GM10248 (cell line): ENCODE measurements at places on chromosomes 5 and 9.
A peak's percentile ranks its signal among the peaks of the same experiment; 100 is the strongest.

- DNase-seq, result peak; percentile 35
These were observed 26.2 kb downstream of the CARNMT1 start for GRCh38 chr9:75001719-75002421.

- DNase-seq, result no peak
These were observed 197.5 kb downstream of the MAPKAP1 start for GRCh38 chr9:125509476-125509875.

- no peak for DNase-seq
These were observed 117.1 kb downstream of the DAB2IP start for GRCh38 chr9:121768416-121769015.

GRCh38 chr9:36847781-36848673 lies 186.0 kb downstream of the PAX5 start:
- no peak for DNase-seq

DNA sequence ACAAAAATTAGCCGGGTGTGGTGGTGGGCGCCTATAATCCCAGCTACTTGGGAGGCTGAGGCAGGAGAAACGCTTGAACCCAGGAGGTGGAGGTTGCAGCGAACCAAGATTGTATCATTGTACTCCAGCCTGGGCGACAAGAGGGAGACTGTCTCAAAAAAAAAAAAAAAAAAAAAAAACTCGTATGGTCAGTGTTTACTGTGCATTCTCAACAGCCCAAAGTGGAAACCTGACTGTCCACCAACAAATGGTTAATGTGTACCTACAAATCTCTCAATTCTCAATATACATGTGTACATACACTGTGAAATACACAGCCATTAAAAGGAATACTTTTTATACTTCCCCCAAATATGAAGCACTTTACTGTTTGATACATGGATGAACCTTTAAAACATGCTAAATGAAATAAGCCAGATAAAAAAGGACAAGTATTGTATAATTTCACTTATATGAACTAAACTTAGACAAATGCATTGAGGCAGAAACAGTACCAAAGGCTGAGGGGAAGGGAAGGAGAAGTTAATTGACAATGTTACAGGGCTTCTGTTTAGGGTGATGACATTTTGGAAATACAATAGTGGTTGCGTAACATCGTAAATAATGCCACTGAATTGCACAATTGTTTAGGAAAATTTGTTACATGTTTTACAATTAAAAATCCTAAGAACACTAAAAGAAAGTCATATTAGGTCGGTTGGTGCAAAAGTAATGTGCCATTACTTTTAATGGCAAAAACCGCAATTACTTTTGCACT lies 16.5 kb downstream of the DNAJA1 start:
- no peak for DNase-seq

- no peak for DNase-seq
These were observed 67.0 kb upstream of the NEK6 start for GRCh38 chr9:124190761-124191160.

DNA sequence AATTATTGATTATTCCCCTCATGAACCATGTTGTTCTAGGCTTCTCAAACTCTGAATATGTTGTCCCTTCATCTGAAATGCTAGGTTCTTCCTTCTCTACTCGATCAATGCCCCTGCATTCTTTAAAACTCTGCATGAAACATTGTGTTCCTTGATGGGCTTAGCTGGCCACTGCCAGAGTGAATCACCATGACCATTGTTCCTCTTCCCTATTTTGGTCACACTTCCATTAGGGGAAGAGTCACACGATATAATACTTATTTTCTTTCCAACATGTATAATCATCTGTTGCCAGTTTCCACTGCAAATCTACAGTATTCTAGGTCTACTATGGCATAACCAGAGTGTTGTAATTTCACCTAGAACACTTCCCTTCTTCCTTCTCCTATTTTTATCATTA lies 247.9 kb downstream of the TRPM3 start:
- DNase-seq, result no peak

GRCh38 chr5:91293131-91293530 lies 90.0 kb downstream of the ARRDC3 start:
- no peak for DNase-seq

DNA sequence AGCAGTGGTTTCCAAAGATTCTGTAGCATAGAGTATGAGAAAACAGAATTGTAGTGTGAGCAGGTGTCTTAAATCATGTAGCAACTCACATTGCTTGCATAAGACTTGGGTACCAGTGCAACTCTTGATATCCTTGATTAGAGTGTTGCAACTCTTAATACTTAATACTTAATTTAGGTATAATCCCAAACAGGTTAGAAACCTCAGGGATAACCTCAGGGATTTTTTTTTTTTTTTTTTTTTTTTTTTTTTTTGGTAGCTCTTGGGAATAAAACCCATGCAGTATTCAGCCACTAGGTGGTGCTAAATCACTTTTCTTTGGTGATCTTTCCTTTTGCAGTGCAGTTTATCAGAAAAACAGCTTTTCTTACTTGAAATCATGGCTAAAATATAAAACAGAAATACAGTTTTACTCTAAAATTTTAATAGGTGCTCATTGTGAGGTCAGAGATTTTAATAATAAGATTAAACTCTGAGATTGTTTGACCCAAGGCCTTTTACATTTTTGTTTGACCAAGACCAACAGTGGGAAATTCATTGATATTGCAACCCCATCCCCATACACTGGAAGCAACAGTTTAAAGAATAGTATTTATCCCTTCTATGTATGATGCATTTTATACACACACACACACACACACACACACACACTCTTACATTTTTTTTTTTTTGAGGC lies 55.3 kb downstream of the ERAP1 start:
- DNase-seq, result peak; percentile 38

DNA sequence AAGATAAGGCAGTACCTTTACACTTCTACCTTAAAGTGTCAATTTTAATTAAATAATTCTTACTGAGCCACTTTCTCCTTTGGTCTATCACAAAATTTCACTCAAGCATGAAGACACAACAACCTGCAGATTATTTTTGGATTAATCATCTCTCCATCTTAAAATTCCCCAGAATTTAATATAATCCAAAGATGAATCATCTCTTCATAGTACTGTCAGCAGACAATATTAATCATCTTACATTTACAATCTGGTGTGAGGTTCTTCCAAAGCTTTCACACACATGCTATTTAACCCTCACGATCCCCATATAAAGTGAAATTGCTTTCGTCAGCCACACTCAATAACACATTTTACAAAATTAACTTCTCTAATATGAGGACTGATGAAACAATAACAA lies 43.0 kb downstream of the LHFPL2 start:
- no peak for DNase-seq

GRCh38 chr5:170297589-170298462 lies at the start of gene LCP2:
TSS of gene LCP2 (minus strand) at chr5:170297777. CDS start at chr5:170297611, 166 bp downstream.
- DNase-seq, result peak; percentile 46

GRCh38 chr9:14924230-14925219 lies 14.3 kb upstream of the FREM1 start:
- DNase-seq, result no peak

DNA sequence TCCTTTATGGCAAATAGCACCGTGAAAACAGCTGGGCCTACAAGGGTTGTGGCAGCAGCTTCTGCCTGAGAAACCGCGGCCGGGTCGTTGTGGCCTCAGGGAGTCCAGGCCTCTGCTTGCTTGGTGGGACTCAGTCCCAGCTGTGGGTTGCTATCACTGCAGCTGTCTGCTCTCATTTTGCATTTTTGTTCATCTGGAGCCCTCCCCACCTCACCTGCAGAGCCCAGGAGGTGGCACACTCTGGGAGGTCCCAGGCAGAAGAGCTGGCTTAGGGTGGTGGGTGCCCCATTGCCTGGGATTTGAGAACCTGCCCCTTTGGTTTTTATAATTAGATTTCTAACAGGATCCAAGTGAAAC lies 138.4 kb downstream of the GADD45G start:
- DNase-seq, result peak; percentile 45

- no peak for DNase-seq
These were observed 24.7 kb downstream of the GOLGA2 start for GRCh38 chr9:128250839-128251731.

DNA sequence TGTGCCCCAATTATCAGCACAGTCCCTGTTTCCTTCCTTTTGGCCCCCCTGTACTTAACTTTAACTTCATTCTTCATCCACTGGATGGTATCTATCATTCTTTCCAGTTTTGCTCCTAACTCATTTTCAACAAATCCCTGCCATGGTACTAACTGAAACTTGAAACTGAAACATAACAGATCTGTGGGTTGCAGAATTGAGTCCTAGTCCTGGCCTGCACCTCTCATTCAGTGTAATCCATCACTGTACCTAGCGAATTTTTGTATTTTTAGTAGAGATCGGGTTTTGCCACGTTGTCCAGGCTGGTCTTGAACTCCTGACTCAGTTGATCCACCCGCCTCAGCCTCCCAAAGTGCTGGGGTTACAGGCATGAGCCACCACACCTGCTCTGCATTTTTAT lies 15.3 kb upstream of the PIK3R1 start:
- no peak for DNase-seq

DNA sequence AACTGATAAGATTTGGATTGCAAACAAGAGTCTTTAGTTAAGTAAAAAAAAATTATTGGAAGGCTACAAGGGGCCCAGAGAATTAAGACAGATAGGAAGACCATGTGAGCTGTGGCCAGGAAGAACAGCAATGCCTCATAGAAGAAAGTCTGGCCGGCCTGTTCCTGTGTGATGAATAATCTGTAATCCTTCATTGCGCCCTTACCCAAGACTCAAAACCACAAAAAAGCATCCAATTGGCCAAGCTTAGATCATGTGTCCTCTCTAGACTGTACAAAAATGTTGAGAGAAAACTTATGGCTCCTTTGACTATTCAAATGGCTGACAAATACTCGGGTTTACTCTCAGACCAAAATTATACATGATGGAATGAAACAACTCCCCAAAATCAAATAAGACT lies 1383.5 kb downstream of the PTPRD start:
- DNase-seq, result no peak

- no peak for DNase-seq
These were observed 685 bp upstream of the NIPSNAP3A start for GRCh38 chr9:104746798-104747197.

GRCh38 chr9:7009065-7009464 lies 251.3 kb downstream of the KDM4C start:
- DNase-seq, result no peak

DNA sequence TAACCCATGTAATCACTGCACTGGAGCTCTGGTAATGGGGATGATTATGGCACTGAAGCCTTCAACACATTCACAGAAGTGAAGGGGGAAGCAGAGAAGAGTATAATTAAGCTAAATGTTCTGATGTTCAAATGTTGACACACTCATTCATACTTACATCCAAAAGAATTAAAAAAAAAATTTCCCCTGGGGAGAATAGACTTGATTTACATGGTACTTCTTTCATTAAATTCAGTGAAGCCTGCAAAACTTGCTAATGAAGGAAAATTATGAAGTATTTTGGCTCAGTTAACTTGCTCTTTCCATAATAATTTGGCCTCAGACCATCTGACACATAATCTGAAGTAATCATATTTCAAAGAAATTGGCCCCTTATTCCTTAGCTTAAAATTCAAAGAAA lies 428.8 kb downstream of the SH3GL2 start:
- no peak for DNase-seq

DNA sequence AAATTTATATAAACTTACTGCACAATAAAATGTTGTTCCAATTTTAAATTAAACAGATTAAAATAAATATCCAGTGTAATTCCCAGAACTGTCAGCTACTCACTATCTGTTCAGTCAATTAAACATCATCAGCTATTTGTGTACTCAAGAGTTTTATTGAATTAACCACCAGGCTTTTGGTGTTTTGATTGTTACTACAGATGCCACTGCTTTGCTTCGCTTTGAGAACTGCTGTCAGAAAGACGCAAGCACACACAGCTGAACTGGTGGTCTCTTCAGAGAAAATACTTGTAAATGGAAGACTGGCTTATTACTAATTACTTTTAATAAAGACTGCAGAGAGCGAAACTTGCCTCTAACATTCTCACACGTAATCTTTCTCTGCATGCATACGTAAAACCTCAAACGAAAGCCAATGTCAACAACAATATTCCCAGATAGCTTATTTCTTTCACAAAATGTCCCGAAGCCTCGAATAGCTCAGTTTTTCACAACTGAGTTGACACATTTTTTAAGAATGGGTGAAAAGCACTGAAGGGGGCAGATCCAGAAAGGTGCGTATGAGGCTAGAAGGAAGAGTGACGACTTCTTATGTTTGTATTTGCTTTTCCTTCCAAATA lies 259.6 kb upstream of the RPS23 start:
- no peak for DNase-seq

DNA sequence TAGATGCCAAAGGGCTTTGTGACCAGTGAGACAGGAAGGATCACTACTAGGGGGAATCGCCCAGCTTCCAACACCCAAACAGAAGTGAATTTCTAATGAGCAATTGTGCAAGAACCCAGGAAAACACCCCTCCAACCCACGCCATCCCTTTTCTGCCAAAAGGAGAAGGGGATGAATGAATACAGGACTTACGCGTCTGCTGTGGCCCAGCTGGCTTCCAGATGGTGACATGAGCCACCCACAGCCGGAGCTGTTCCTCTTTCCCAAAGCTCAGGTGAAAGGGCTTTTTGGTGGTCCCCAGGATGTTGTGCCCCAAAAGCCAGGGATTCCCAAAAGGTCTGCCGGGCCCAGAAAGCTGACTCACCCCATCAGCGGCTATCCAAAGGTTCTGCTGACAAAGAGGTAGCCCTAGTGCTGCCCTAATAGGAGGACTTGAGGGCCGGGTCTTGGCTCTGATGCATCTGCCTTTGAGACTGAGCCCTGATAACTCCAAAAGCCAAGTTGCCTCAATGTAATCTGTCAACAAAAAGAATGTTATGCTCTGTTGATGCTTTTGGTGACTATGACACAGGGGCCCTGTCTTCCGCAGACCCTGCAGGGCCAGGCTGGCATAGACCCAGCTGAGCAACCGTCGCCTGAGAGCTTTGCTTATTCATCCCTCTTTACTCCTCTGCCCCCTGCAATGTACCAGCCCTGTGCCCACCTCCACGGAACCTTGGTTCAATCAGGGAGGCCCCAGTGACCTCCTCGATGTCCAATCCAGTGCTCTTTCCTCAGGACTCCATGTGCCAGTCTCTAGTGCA lies 14.5 kb downstream of the GSN start:
- DNase-seq, result no peak

DNA sequence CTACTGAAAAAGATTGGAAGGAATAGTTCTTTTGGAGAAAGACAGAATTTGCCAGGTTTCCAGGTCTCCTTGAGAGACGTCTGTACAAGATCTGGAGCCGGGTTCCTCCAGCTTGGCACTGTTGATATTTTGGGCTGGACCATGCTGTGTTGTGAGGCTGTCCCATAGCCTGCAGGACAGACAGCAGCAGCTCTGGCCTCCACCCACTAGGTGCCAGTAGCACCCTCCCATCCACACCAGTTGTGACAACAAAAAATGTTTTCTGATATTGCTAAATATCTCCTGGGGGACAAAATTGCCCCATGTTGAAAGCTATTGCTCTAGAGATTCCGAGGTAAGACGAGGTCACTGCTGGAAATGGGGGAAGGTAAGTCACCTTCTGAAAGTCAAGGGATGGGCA lies 287.7 kb upstream of the DAP start:
- no peak for DNase-seq

DNA sequence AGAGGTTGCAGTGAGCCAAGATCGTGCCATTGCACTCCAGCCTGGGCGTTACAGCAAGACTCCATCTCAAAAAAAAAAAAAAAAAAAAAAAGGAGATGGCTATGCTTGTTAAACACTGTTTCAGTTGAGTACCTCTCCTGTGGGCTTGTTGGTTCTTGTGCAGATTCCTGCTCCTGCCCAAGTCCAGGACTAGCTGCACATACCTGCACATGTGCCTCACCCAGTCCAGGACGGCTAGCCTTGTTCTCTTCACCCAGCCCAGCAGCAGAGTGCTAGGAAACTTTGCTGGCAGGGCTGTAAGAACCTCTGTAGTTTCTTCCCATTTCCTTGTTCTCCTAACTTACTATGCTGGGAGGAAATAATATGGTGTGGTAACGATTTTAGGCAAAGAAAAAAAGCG lies 234.1 kb upstream of the DMRT1 start:
- DNase-seq, result no peak
